A172 (cell line): ENCODE measurements at places on chromosomes 3 and 15. TPM values are rescaled to one million over a fixed set of nuclear protein-coding genes. Genes with fewer than 3 reads are reported as not detected.

- DNase-seq = no peak
Observed at GRCh38 chr3:167631471-167631870, 22.3 kb downstream of the WDR49 start.

MUC20 gene
- 0.05 TPM in 1 of 2 replicates, not detected in the other for total RNA-seq

AADACL2 gene
- not detected in 2 replicates for total RNA-seq

DNA sequence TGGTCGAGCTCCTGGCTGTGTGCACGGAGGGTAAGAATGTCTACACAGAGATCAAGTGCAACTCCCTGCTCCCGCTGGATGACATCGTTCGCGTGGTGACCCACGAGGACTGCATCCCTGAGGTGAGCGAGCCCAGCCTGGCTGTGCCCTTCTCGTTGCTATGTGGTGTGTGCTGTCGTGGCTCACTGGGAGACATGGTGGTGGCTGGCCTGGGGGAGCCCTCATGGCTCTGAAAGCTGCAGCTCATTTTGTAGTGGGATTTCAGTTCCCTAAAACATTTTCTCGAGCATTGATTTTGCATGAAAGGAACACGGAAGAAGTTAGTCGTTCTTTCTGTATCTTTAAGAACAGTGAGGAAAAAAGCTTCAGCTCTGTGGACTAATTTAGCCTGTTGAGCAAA lies 200.5 kb downstream of the ITPR1 start:
- DNase-seq = no peak

DNA sequence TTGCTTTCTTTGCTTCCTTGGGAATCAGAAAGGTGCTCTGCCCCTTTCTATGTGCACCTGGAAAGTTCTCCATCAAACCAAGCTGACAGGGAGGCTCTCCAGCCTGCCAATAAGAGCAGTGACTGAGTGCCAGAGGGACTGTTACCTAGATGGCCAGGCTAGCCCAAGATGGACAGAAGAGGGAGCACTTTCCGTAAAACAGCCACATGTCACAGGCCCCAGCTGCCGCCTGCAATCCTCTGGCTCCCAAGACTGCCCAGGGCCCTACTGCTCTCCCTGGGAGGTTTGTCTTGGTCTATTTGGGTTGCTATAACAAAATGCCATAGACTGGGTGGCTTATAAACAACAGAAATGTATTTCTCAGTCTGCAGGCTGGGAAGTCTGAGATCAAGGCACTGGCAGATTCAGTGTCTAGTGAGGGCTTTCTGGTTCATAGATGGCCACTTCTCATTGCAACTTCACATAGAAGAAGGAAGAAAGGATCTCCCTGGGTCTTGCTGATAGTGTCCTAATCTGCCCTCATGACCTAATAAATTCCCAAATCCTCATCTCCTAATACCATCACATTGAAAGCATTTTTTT lies 72.3 kb downstream of the TAMM41 start:
- DNase-seq = peak; percentile 45
